ENCODE measurements at places on chromosomes 3 and 15. TPM values are rescaled to one million over a fixed set of nuclear protein-coding genes. Genes with fewer than 3 reads are reported as not detected.

GRCh38 chr3:71366988-71367604, 216.4 kb downstream of the FOXP1 start:
- H3K36me3 ChIP-seq: peaks cover 8% of the 10 kb centered on the region
- no peaks in the 10 kb centered on the region for H3K27me3 ChIP-seq
- no peak for DNase-seq
- H3K4me1 ChIP-seq: peaks cover 32% of the 10 kb centered on the region

Gene CIB2
- total RNA-seq: 20.1 TPM

- peak overlapping the region; percentile 81 for H3K27ac ChIP-seq
- H3K36me3 ChIP-seq: peaks cover 4% of the 10 kb centered on the region
- H3K4me1 ChIP-seq: peaks cover 5% of the 10 kb centered on the region
- DNase-seq: no peak
- no peaks in the 10 kb centered on the region for H3K27me3 ChIP-seq
Observed at GRCh38 chr3:58999134-58999773, 50.6 kb downstream of the CFAP20DC start.

- no peak overlapping the region for H3K27ac ChIP-seq
- H3K4me3 ChIP-seq: no peak overlapping the region
- H3K36me3 ChIP-seq: no peaks in the 10 kb centered on the region
Observed at GRCh38 chr3:127079211-127079610, 96.3 kb downstream of the PLXNA1 start.

Gene ZNF660
- total RNA-seq: 19.2 TPM

Gene ERICH6
- total RNA-seq: not detected

Gene MLF1
- 23.8 TPM for total RNA-seq

GRCh38 chr3:186930641-186931531, 560 bp downstream of the ST6GAL1 start:
- peaks cover 29% of the 10 kb centered on the region for H3K27me3 ChIP-seq
- peak overlapping the region; percentile 96 for H3K4me3 ChIP-seq
- DNase-seq: peak; percentile 75
- peak overlapping the region; percentile 85 for H3K27ac ChIP-seq

GRCh38 chr15:65926899-65927298, 57.6 kb downstream of the RAB11A start:
- H3K36me3 ChIP-seq: no peaks in the 10 kb centered on the region
- H3K4me1 ChIP-seq: no peaks in the 10 kb centered on the region
- no peak overlapping the region for H3K4me3 ChIP-seq
- H3K27ac ChIP-seq: no peak overlapping the region
- no peak for DNase-seq

DNA sequence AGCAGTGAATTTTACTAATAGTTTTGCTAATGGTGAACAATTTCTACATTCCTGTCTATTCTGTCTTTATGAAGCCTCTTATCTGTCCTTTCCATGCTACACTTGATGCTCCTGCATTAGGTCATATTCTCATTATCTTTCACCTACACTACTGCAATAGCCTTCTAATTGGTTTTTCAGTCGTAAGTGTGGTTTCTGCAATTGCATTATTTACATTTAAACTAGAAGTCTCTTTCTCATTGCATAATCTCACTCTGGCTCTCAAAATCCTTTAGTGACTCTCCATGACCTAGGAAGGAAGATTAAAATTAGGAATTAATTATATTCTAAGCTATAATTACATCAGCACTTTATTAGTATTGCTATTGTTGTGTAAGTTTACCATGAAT, 686.5 kb downstream of the IGSF11 start:
- H3K27me3 ChIP-seq: no peaks in the 10 kb centered on the region
- H3K4me1 ChIP-seq: no peaks in the 10 kb centered on the region
- no peak overlapping the region for H3K27ac ChIP-seq
- H3K4me3 ChIP-seq: no peak overlapping the region
- no peaks in the 10 kb centered on the region for H3K36me3 ChIP-seq

Gene ISY1
- total RNA-seq: 35.6 TPM

DNA sequence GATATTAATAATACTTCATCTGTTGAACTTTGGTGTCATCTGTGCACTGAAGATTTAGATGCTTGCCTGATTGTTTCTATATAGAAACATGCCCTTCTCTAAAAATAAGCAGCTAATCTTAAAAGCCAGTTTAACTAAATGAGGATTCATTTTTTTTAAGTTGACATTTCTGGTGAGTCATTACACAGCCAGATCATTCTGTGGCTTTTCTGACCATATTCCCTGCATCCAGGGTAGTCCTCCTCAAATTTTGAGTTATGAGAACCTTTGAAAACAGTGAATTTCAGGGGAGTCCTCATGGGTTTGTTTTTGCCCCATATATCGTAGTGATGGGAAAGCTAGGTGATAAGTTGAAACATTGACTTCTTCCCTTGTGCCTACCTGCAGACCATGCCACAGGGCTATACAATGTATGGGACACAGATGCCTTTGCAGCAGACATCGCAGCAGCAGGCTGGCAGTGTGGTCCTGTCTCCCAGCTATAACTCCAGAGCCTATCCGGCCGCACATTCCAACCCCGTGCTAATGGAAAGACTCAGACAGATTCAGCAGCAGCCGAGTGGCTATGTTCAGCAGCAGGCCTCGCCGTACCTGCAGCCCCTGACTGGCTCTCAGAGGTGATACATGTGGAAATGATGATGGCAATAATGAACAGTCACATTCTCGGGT, 26.5 kb upstream of the P2RY12 start:
- DNase-seq: no peak
- no peak overlapping the region for H3K4me3 ChIP-seq
- H3K4me1 ChIP-seq: no peaks in the 10 kb centered on the region
- no peaks in the 10 kb centered on the region for H3K27me3 ChIP-seq
- peaks cover 3% of the 10 kb centered on the region for H3K36me3 ChIP-seq

GRCh38 chr3:60933824-60934223, 317.4 kb downstream of the FHIT start:
- H3K4me3 ChIP-seq: no peak overlapping the region
- no peak for DNase-seq
- H3K36me3 ChIP-seq: no peaks in the 10 kb centered on the region
- H3K4me1 ChIP-seq: peaks cover 11% of the 10 kb centered on the region
- no peak overlapping the region for H3K27ac ChIP-seq
- H3K27me3 ChIP-seq: no peaks in the 10 kb centered on the region

Gene GOLGA6A
- not detected for total RNA-seq

DNA sequence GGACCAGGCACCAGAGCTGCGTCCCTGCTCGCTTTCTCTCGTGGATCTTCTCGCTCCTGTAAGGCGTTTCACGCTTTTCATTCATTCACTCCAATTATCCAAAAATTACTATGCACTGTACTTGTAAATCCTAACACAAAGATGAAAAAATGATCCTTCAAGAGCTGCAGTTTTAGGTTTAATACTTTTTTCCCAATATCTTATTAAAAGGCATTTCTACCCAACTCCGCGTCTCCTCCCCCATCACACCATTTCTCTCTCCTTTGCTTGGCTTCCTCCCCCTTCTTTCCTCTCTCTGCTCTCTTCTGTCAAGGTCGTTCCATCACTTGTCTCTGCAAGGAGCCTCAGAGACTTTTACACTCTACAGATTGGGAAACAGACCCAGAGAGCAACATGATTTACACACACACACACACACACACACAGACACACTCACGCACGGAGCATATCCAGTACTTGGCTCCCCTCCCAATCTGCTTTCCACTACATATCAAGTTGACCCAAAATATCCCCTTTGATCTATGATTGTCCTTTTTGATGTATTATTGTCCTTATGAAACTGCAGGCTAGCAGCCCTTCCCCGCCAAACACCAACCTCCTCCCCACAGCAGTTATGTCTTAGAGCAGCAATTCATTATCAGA, 479 bp upstream of the CLDN1 start:
- peaks cover 45% of the 10 kb centered on the region for H3K27me3 ChIP-seq
- H3K27ac ChIP-seq: peak overlapping the region; percentile 34
- H3K4me1 ChIP-seq: peaks cover 8% of the 10 kb centered on the region
- no peaks in the 10 kb centered on the region for H3K36me3 ChIP-seq
- no peak for DNase-seq

- H3K4me1 ChIP-seq: peaks cover 7% of the 10 kb centered on the region
- H3K27me3 ChIP-seq: peaks cover 31% of the 10 kb centered on the region
- DNase-seq: no peak
- peaks cover 10% of the 10 kb centered on the region for H3K36me3 ChIP-seq
Observed at GRCh38 chr3:97871801-97872524, 50.2 kb downstream of the CRYBG3 start.

DNA sequence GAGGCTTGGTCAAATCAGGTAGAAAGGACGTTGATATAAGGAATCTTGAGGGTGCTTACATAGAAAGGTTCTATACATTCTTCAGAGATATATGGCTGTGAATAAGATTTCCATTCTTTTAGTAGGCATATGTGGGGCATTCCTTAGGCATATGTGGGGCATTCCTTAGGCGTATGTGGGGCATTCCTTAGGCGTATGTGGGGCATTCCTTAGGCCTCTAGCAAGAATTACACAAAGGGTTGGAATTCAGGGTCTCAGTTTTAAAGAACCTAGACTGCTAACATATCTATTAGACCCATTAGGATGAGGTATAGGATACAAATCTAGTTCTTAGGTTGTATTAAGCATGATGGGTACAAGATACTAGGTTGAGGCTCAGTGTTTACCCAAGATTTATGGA, 607.8 kb downstream of the SI start:
- DNase-seq: no peak
- H3K36me3 ChIP-seq: no peaks in the 10 kb centered on the region

Gene CHRFAM7A
- 0.55 TPM for total RNA-seq

DNA sequence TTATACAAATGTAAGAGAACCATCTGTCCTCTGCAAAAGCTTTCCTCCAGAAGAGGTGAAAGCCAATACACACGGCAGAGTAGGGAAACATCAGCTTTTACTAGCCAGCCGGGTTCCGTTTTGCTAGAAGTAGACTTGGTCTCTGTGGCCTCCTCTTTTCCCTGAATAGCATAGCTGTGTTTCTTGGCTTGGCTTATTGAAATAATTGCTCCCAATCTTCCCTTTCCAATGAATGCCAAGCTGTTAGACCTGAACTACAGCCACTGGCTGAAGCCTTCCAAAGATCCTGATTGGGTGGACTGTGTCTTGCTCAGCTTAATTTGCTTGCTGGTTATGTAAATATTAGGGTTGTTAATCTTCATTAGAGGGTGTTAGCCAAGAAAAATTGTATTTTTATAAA, 157.8 kb upstream of the ROPN1 start:
- no peaks in the 10 kb centered on the region for H3K27me3 ChIP-seq
- no peak overlapping the region for H3K27ac ChIP-seq
- H3K36me3 ChIP-seq: no peaks in the 10 kb centered on the region
- H3K4me1 ChIP-seq: peaks cover 25% of the 10 kb centered on the region

GRCh38 chr3:113063126-113063894, 72.5 kb downstream of the GTPBP8 start:
- no peak for DNase-seq
- H3K27ac ChIP-seq: no peak overlapping the region
- no peak overlapping the region for H3K4me3 ChIP-seq

Gene TNFAIP8L3
- 8.2 TPM for total RNA-seq

- H3K4me1 ChIP-seq: peaks cover 29% of the 10 kb centered on the region
- peaks cover 12% of the 10 kb centered on the region for H3K36me3 ChIP-seq
- H3K27me3 ChIP-seq: no peaks in the 10 kb centered on the region
- DNase-seq: no peak
Observed at GRCh38 chr3:23217872-23218554, 14.9 kb downstream of the UBE2E2 start.

Gene SCAMP5
- 38.1 TPM for total RNA-seq

GRCh38 chr3:30604093-30604492, 2.3 kb upstream of the TGFBR2 start:
- H3K36me3 ChIP-seq: no peaks in the 10 kb centered on the region
- peak overlapping the region; percentile 18 for H3K4me3 ChIP-seq
- H3K4me1 ChIP-seq: peaks cover 24% of the 10 kb centered on the region
- H3K27ac ChIP-seq: no peak overlapping the region

- DNase-seq: no peak
- H3K27me3 ChIP-seq: no peaks in the 10 kb centered on the region
- H3K36me3 ChIP-seq: peaks cover 6% of the 10 kb centered on the region
- H3K27ac ChIP-seq: peak overlapping the region; percentile 99
- H3K4me3 ChIP-seq: no peak overlapping the region
Observed at GRCh38 chr3:65955792-65956477, 82.8 kb downstream of the MAGI1 start.

- no peaks in the 10 kb centered on the region for H3K27me3 ChIP-seq
- H3K27ac ChIP-seq: peak overlapping the region; percentile 3
- H3K36me3 ChIP-seq: peaks cover 27% of the 10 kb centered on the region
- H3K4me1 ChIP-seq: peaks cover 39% of the 10 kb centered on the region
- H3K4me3 ChIP-seq: no peak overlapping the region
Observed at GRCh38 chr15:36658898-36659639, 79.6 kb downstream of the CDIN1 start.

- H3K27ac ChIP-seq: no peak overlapping the region
- H3K4me1 ChIP-seq: no peaks in the 10 kb centered on the region
- no peaks in the 10 kb centered on the region for H3K36me3 ChIP-seq
- no peaks in the 10 kb centered on the region for H3K27me3 ChIP-seq
- H3K4me3 ChIP-seq: no peak overlapping the region
- no peak for DNase-seq
Observed at GRCh38 chr3:76065964-76066363, 280.6 kb upstream of the ZNF717 start.

Gene IL20RB
- 0.56 TPM for total RNA-seq

GRCh38 chr3:124886168-124887056, 753 bp downstream of the ITGB5 start:
- H3K4me1 ChIP-seq: peaks cover 37% of the 10 kb centered on the region
- DNase-seq: peak; percentile 75
- peaks cover 18% of the 10 kb centered on the region for H3K27me3 ChIP-seq
- peaks cover 9% of the 10 kb centered on the region for H3K36me3 ChIP-seq
- peak overlapping the region; percentile 71 for H3K27ac ChIP-seq

GRCh38 chr3:78736863-78737262, 1030.9 kb downstream of the ROBO1 start:
- H3K27ac ChIP-seq: no peak overlapping the region
- peaks cover 22% of the 10 kb centered on the region for H3K4me1 ChIP-seq
- H3K27me3 ChIP-seq: no peaks in the 10 kb centered on the region
- H3K4me3 ChIP-seq: no peak overlapping the region
